ENCODE measurements at places on chromosomes 11 and 22.

DNA sequence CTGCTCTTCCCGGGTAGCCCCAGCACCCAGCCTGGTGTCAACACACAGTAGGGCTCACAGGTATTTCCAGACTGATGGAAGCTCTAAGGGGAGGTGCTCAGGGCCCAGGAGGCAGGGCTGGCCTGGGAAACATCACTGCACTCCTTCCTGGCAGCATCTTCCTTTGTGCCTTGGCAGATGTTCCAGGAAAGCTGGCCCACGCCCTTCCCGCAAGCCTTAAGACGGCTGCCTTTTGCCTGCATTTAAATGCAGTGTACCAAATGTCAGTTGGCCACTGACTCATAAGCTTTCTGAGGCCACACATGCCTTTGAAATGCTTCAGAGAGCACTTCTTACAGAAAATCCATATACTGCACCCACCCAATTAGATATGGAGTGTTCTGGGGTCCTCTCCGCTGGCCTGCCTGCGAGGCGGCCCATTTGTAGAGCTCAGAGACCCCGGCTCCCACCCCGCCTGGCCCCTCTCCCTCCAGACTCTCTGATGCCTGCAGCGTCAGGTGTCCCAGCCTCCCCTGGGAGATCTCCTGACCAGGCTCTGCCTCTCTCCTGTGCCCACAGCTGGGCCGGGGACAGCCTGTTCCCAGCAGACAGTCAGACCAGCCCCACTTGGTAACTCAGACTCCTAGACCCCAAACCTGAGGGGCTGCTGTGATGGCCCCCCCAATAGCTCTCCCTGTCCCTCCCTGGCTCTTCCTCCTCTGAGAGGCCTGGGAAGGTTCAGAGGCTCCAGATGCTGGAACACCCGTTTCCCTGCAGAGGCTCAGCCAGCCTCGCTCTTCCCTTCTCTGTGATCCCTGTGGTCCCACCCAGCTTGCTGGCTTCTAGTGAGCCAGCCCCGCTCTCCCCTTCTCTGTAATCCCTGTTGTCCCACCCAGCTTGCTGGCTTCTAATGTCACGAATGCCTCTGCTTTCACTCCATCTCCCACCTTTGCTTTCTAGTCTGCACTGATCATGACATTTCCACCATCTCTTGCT, 47.6 kb upstream of the THY1 start:
- no peak for DNase-seq

- no peak for DNase-seq
These were observed 63.4 kb downstream of the KCNJ1 start for GRCh38 chr11:128803449-128804245.

DNA sequence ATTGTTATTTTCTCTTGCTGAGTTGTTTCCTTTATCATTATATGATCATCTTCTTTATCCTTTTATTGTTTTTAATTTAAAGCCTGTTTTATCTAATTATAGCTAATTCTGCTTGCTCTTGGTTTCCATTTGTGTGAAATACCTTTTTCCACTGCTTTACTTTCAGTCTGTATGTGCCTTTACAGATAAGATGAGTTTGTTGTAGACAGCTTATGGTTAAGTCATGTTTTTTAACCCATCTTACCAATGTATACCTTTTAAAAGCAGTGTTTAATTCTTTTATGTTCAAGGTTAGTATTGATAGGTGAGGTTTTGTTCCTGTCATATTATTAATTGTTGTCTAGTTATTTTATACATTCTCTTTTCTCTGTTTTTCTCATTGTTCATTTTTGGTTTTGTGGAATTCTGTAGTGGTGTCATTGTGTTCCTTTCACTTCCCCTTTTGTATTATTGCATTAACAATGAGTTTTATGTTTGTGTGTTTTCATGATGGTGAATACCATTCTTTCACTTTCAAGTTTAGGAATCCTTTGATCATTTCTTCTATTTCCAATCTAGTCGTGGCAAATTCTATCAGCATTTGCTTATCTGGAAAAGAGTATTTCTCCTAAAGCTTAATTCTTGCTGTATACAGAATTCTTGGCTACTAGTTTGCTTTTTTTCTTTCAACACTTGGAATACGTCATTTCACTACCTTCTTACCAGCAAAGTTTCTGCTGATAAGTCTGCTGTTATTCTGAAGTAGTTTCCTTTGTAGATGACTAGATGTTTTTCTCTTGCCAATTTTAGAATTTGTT, 21.8 kb downstream of the OR5AN1 start:
- no peak for DNase-seq

GRCh38 chr22:48210812-48211211, 1448.4 kb downstream of the TBC1D22A start:
- no peak for DNase-seq

GRCh38 chr22:43743131-43743530, 69.0 kb downstream of the EFCAB6 start:
- DNase-seq, result no peak
